Cerebellum (tissue), 4 donors: ENCODE measurements at places on chromosomes 5 and 9. TPM values are rescaled to one million over a fixed set of nuclear protein-coding genes. Genes with fewer than 3 reads are reported as not detected.

GRCh38 chr5:7320701-7321301, 75.1 kb upstream of the ADCY2 start:
- DNase-seq = no peak

DNA sequence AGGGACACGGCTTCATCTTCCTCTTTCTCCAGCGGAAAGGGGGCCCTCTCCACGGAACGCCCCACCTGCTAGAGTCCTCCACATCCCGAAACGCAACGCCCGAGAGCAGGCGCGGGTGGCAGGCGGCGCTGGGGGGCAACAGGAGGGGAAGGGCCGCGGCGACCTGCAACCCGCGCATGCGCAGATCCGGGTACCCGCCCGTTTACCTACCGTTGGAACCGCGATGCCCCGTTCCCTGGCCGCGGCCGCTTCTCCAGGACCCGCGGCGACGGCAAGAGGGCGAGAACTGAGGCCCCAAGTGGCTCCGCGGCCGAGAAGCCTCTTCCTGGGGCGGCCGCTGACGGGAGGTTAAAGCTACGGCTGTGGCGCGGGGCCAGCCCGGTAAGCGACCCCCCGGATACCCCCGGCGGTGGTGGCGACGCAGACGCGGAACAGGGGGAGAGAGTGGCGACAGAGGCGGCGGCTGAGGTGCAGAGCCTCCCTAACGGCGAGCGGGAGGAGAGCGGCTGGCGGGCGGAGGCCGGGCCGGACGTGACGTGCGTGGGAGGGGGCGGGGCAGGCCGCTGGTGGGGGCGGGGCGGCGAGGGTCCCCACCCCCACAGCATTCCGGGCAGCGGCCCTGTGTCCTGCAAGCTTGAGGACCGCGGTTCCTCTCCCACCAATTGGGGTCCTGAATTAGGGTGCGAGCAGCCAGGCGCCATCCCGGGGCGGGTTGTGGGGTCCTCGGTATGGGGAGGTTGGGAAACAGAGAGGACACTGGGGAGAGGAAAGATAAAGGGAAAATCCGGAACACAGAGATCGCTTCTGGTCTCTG, at the start of gene FAM13B:
Gene FAM13B, minus strand, starts transcription at position 508 of the 814 bp plus-strand sequence. CDS start 13,968 bp downstream, outside the sequence.
- DNase-seq = peak; percentile 95

DNA sequence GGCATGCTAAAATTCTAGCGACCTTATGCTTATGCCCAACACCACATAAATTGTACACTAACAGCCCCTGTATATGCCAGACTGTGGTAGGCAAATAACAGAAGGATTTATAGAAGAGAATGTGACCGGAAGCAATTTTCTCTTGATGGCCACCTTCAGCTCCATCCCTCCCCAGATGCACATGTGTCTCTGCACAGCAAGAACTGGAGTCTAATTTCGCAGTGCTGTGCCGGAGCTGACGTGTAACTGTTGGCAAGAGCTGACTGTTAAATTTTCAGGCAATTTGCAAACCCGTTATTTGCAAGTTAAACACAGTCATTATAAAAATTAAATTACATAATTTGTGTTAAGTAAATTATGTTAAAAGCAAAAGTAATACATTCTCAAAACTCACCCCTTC, 48.4 kb downstream of the PCA3 start:
- DNase-seq = no peak

DNA sequence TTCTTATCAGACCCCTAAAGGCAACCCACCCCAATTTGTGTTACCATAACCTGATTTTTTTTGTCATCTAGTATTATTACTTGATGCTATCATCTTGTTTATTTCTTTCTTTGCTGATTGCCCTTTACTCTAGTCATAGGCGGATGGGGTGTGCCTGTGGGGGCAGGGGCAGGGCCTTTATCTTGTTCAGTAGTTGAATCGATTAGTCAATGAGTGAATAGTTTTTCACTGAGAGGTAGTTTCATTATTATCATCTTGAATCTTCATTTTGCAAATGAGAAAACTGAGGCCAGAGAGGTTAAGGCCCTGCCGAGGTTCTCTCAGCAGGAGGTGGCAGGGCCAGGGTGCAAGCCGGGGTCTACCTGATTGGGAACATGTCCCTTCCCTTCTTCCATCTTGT, 9.4 kb upstream of the GM2A start:
- DNase-seq = no peak

- no peak for DNase-seq
These were observed 33.9 kb upstream of the FAM120A start for GRCh38 chr9:93417538-93417937.

DNA sequence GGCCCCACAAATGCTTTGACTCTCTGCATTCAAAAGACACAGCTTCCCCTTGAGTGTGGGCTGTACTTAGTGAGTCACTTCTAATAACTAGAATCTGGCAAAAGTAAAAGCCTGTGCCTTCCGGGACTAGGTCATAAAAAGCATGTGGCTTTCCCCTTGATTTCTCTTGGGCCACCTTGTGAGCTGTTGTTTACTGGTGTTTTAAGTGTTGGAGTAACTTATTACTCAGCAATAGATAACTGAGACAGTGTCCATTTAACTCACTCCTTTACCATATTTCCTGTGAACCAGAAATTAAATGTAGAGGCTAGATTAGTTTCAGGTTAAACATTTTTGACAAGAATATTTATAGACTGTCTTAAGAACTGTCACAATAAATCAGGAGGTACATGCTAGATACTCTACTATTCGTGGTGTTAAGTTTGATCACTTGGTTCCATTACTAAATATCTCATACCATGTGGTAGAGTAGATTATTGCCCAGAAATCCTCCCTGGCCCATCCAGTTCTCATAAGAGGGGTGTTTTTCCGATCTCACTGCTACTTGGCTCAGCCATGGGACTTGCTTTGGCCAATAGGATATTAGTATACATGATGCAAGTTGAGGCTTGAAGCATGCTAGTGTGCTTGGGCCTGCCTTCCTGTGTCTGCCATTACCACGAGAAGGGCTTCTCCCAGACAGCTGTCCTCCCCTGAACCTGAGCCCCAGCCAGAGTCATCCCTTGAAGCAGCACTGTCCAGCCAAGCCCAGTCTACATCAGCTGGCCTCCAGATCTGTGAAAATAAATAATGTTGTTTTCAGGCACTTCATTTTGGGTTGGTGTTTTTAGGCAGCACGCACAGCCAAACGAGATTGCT, 10.4 kb upstream of the CMBL start:
- DNase-seq = no peak

DNA sequence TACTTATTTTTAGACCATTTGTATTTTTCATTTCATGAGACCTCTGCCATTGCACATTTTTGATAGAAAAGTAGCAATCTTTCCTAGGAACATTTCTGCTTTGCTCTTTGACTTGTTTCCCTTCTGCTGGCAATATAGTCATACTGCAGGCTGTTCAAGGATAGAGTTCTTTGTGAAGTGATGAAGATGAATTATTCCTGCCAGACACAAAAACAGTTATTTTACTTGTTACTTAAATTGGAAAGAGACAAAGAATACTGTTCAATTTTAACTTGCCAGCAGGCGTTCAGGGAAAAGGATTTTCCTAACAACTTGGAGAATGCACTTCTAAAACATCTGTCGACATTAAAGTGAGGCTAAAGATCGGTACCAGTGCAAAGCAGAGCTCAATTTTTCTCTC, 251.7 kb upstream of the ACTBL2 start:
- no peak for DNase-seq

- no peak for DNase-seq
These were observed 58.1 kb downstream of the LRSAM1 start for GRCh38 chr9:127509261-127509954.

- DNase-seq = no peak
These were observed 73.8 kb downstream of the MED27 start for GRCh38 chr9:132005899-132006298.

DNA sequence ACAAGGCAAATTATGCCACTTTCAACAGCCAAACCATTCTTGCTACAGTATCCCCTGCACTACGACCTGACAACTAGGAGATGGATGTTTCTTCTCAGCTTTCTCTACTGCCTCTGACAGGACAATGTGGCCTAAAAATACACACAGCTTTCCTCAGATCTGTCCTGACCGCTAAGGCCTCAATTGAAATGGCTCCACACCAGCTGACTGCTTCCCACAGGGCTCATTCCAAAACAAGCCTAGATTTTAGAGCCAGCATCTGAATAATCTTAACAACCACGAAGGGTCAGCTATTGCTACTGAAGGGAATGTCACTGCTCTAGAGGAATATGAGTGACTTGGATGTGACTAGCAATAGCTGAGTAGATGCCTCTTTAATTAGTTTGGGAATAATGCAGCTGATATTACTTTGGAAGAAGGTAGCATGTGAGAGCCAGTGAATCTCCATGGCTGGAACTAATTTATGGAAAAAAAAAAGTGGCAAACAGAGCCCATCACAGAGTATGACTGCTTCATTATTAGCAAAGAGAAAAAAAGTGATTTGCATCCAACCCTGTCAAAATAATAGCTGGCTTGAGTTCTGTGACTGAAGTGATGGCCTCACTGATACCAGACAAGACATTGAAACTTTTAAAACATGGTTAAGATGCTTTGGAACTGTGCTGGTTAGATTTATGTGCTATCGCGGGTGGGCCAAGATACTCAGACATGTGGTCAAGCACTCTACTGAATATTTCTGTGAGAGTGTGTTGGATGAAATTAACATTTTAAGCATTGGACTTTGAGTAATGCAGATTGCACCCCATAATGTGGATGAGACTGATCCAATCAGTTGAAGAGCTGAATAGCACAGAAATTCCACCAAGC, 450.2 kb downstream of the NR2F1-AS1 start:
- DNase-seq = no peak

DNA sequence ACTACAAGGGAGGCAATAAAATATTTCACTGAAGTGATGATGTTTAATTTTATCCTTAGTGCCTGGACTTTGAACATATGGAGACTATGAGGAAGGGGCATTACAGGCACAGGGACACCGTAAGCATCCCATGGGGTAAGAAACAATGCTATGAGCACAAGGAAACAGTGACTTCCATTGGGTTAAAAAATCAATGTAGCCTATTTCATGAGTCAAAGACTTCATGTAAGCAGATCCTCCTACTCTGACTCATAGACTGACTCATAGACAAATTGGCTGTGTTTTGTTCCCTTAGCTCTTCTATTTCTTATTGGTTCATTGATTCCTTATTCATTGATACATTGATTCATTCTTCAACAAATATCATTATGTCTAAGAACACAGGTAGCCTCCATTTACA, 351.0 kb downstream of the PRELID2 start:
- no peak for DNase-seq

- DNase-seq = no peak
These were observed 524.2 kb upstream of the DAB2 start for GRCh38 chr5:39948867-39949468.

- no peak for DNase-seq
These were observed 61.4 kb downstream of the CERT1 start for GRCh38 chr5:75450069-75450468.

DNA sequence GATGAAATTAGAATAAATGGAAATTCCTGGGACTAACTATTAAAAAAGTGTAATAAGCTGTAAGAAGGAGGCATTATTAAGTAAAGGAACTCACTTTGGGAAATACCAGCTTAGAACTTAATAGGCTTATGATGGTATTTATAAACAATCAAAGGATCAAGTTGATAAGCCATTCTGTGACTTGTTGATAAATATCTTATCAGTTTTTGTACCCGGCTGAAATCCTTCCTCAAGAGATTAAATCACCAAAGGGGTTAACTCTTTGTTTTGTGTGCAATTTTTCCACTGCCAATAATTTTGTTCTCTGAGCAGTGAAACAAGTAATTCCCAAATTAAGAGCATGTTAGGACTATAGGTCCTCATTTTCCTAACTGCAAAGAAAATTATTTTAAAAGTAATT, 70.7 kb upstream of the BDP1 start:
- DNase-seq = no peak

DNA sequence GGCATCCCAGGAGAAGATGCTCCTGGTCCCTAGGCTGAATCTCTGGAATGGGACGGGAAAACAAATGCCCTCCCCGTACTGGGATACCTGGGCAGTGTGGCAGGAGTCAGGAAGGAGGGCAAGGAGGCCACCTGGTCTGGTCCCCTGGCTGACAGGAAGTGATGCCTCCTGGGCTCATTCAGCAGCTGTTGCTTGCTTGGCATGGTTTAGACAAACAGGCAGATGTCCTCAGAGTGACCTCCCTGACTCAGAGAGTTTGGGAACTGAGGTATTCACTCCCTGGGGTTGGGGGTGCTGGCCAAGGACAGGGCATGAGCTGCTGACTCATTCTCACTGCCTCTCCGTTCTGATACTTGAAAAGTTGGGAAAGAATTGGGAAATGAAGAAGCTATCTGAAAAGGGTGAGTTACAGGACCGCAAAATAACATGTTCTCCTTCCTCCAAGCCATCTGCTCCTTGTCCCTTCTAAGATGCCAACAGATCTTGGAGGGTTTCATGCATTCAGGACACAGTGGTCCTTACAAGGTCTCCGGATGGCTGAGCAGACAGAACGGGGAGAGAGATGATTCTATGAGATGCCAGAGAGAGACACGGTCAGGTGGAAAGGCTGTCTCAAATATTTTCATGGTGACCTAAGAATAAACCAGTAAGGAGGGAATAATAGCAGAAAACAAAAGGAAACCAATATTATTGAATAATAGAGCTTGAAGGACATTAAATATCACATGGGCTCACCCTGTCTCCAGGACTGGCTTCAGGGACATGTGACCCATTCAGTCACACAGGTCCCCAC, 534.5 kb downstream of the BNC2 start:
- no peak for DNase-seq

DNA sequence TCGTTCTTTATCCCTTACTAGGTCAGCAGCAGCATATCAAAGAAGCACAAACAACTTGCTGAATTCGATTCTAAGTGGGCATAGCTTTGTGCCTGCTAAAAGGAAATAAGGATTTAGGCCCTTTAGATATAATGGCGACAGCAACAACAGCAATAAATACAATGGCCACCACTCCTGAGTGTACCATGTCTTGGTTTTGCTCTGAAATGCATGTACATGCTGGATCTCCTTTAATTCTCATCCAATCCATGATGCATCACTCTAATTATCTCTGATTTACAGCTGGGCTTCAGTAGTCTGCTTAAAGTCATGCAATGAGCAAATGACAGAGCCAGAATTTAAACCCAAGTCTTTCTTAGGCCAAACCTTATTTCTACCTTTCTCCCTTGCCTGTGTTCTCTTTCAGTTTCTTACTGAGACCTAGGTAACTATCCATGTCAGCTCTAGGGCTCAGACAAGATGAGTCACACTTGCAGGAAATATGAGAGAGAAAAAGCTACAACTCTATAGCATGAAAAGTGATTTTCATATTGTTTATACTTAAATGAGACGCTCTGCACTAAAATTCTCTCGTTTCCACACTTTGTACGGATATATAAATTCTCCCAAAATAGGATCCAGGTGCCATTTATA, 111.8 kb downstream of the HMHB1 start:
- DNase-seq = no peak

DNA sequence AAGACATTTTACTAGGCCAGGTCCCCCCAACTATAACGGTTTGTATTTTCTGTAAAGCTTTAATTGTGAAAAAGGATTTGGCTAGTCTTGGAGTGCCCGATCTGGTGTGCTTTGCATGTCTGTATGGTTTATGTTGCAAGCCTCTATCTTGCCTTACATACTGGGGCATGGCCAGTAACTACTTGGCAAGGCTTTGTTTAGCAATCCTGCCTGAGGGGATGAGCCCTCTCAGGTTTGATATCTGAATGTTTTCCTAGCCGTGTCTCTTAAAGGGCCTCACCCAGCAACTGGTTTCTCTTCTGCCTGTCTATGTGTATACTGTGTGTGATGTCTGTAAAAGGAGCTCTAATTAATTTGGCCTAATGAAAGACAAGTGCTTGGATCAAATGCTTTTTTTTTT, 61.3 kb upstream of the SPINK5 start:
- DNase-seq = no peak

SHB gene
- total RNA-seq = 12.2 TPM

CCL27 gene
- not detected for total RNA-seq

IL13 gene
- not detected for total RNA-seq

KIAA1958 gene
- 31.9 TPM for total RNA-seq

SLC45A2 gene
- total RNA-seq = 1.2 TPM

NUTM2G gene
- total RNA-seq = not detected

ZNG1A gene
- 37.8 TPM for total RNA-seq

FOXD4L4 gene
- total RNA-seq = 0.45 TPM

HDHD3 gene
- total RNA-seq = 5.7 TPM
